Gastroesophageal sphincter (tissue), 4 donors: ENCODE measurements at places on chromosomes 2 and 18. TPM values are rescaled to one million over a fixed set of nuclear protein-coding genes. Genes with fewer than 3 reads are reported as not detected.

GRCh38 chr2:170714381-170715061, 616 bp upstream of the SP5 start:
- ATAC-seq = peak; percentile 55

- ATAC-seq = no peak
Observed at GRCh38 chr2:188609321-188610049, 317.8 kb downstream of the GULP1 start.

DNA sequence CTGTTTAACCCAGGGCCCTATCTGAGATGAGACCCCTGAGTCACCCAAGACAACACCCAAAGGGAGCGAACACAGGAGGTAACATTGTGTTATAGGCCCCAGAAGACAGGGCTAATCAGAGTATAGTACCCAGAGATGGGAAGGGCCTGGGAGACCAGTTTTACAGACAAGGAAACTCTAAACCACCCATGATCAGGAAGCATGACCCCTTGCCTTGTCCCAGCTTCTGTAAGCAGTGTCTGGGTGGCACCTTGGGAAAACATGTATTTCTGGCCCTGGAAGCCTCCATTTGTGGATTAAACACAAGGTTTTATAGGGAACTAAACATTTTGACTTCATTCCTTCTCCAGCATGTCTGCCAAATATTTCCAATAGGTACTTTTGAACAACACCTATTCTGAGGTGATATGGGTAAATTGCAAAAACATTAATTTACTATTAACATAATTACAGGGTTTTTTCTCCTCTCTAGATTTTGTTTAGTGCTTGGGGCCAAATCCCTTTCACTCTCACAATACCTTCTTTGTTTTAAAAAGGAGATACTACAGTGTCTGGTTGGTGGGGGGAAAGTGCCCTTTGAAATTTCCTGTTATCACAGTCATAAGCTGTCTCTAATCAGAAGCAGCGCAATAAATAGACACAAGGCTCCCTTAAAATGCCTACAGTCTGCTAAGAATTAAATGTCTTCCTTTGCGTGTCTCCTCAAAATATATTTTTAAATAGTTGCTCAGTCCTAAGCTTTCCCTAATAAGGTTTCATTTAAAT, 341.1 kb downstream of the BCL11A start:
- ATAC-seq = no peak

GRCh38 chr2:23944976-23945375, 4.7 kb downstream of the UBXN2A start:
- no peak for ATAC-seq

DNA sequence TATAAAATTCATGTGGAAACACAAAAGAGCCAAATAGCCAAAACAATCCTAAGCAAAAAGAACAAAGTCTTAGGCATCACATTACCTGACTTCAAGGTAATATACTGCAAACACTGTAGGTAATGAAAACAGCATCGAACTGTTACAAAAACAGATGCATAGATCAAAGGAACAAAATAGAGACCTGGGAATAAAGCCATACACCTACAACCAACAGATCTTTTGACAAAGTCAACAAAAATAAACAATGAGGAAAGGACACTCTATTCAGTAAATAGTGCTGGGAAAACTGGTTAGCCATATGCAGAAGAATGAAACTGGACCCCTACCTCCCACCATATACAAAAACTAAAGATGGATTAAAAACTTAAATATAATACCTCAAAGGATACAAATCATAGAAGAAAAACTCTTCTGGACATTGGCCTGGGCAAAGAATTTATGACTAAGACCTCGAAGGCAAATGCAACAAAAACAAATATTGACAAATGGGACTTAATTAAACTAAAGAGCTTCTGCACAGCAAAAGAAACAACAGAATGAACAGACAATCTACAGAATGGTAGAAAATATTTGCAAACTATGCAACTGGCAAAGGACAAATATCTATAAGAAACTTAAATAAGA, 218.0 kb downstream of the PHLPP1 start:
- ATAC-seq = no peak

- no peak for ATAC-seq
Observed at GRCh38 chr2:40199771-40200170, 252.1 kb downstream of the SLC8A1 start.

GRCh38 chr2:216650626-216651257, 17.5 kb downstream of the IGFBP2 start:
- no peak for ATAC-seq

DNA sequence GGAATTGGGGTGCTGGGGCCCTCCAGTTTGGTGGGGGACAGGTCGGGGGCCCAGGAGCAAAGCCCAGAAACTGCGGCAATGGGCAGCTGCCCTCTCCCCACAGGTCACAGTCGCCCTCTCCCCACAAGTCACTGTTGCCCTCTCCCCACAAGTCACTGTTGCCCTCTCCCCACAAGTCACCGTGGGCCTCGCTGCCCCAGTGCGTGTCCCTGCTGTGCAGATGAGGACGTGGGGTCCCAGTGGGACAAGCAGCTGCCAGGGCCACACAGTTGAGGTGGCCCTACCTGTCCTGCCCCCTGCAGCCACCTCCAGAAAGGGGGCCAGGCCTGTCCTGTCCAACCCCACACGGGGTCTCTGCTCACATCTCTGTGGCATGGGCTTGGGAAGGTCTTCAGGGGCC, 13.0 kb upstream of the AGXT start:
- no peak for ATAC-seq

DNA sequence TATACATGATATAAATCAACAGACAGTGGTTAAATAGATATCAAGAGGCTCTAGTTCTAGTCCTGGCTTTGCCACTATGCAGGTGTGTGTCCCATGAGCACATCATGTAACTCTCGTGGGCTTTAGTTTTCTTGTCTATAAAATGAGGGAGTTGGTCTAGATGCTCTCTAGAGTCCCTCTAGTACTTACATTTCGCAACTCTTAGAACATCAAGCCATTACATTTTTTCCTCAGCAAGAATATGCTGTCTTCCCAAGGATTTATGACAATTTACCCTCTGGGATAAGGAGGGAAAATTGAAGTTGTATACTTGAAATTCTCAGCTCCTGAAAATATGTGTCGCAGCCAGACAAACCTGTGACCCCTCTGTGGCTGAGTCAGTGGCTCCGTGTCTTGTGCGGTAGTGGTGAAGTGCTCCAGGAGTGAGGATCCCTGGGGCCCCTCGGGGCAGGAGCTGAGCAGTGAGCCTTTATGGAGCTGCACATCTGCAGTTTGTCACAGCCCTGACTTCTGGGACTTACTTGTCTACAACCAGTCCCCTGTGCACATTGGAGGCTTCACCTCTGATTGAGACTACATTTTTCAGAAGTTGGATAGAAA, 6.8 kb downstream of the PKP4 start:
- ATAC-seq = no peak

DNA sequence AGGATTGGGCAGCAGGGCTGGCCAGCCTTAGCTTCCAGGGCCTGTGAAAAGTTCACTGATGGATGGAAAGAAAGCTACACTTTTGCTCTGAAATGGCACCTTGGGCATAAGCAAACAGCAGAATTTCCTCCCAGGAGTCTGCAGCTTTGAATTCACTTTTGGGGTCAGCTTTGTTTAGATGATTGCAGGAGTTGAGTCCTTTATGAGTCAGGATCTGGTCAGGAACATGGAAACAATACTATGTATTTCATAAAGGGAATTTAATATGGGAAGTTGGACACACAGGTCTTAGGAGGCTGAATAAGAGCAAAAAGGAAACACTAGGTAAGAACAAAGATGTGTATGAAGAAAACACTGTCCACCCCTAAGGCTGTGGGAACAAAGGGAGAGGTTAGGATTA, 345.3 kb downstream of the TSN start:
- ATAC-seq = no peak

- ATAC-seq = peak; percentile 86
Observed at GRCh38 chr2:237474931-237475703, 11.9 kb upstream of the MLPH start.

DNA sequence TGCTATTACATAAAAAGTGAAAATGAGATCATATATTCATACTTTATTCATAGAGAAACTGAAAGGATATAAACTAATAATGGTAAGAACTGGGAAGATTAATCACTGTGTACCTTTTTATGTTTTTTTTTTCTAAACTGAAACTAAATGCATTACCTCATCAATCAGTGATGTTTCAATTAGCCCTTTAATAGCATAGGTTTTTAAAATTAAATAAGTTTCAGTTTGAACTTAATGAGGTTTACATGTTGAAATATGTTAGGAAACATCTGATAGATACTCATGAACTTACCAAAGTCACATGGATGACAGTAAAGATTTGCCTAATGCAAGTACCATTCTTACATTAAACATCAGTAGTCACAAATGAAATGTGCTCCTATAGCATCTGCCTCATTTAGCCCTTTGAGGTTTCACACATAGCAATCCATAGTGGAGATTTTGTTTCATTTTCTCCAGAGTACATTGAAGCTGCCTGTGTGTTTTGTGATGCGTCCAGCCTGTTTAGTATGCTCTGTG, 8.9 kb downstream of the MAPRE2 start:
- peak; percentile 22 for ATAC-seq

DNA sequence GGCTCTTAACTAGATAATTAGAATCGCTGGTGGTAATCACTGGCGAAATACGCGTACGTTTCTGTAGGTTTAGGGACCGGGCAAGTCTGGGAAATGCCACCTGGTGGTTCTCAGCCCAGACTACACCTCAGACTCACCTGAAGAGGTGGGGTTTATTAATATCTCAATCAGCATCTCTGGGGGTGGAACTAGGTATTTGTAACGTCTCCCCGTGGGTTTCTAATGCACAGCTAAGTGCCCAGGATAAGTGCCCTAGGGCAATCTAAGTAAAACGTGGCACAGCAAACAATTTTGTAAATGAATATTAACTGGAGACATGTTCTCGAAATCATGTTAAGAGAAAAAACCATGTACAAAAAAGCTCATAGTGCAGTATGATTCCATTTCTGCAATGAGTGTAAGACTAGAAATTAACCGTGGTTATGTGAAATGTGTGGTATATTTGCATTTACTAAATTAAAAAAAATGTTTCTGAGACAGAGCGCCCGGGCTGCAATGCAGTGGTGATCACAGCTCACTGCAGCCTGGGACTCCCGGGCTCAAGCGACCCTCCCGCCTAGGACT, 760 bp upstream of the CNOT11 start:
- peak; percentile 56 for ATAC-seq

DNA sequence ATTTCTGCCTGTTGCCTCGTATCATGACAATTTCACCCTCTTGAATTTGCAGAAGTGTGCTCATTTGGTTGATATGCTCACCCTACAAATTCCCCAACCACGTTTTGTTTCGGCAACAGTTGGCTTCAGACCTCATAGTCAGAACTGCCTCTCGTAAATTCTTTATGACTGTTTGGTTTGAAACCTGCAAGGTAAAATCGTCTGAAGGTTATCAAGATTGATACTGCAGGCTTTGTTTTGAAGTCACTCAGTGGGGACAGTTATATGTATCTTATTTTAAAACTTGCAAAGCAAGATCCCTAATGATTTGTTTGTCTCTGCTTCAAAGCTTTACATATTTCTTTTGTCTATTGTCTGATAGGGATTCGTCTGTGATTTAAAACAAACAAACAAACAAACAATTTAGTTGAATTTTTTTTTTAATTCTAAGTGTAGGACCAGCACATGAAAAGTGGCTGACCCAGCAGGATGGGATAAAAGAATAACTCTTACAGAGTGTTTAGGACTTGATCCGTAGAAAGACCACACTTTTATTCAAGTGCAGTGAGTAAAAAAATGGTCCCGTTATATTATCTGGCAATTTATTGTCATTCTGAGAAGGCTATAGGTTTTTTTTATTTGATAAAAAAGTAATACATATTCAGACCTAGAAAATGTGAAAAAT, 45.7 kb upstream of the MYCN start:
- no peak for ATAC-seq

DNA sequence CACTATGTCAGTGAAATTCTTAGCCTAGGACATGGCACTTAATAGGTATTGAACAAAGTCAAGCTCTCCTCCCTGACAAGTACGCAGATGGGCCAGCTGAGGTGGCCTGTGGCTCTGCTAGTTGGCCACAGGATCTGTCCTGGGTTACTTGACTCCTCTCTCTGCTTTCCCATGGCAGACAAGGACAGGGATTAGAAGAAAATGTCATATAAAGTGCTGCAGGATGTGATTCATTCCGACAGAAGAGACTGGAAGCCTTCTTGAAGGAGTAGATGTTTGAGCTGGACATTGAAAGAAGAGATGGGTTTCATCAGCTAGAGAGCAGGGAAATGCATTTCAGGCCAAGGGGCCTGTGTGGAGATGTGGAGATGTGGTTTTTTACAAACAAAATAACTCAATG, 46.7 kb downstream of the SMAD7 start:
- no peak for ATAC-seq

DNA sequence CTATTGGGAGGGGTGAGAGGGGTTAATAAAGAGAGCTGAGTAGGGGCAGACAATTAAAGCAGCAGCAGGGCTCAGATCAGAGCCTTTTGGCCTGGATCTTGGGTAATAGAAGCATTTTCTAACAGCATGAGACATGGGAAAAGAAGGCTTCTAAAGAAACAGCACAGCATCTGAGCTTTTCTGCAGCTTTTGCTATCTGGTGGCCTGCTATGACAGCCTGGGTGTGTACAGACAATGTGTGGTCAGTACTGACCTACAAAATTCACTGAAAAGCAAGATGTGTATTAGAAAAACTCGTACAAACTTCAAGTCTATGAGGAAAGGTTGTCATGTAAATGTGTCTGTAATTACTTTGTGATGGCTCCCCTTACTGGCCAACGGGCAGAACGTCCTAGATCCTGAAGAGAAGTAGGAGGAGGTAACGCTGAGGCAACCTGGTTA, 95.6 kb downstream of the GALNT3 start:
- ATAC-seq = no peak

- ATAC-seq = no peak
Observed at GRCh38 chr2:40318921-40319320, 133.0 kb downstream of the SLC8A1 start.

DNA sequence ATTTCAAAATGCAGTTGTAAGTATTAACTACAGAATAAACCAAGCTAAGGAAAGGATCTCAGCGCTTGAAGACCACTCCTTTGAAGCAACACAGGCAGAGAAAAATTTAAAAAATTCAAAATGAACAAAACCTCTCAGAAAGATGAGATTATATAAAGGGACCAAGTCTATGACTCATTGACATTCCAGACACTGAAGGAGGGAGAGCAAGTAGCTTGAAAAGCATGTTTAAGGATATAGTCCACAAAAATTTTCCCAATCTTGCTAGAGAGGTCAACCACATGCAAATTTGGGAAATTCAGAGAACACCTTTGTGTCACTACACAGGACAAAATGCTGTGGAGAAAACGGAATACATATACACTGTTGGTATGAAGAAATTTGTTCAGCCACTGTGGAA, 112.6 kb upstream of the MC4R start:
- ATAC-seq = no peak

- ATAC-seq = no peak
Observed at GRCh38 chr2:37634914-37635503, 36.4 kb downstream of the CDC42EP3 start.

GALNT1 gene
- 49.0 TPM for total RNA-seq

TNS1 gene
- total RNA-seq = 1,304 TPM

PTPRN gene
- total RNA-seq = 1.9 TPM

POTEC gene
- total RNA-seq = not detected

CCT4 gene
- total RNA-seq = 82.7 TPM

FKBP1B gene
- total RNA-seq = 5.8 TPM

KIF1A gene
- total RNA-seq = 2.2 TPM

TMEM169 gene
- 0.67 TPM for total RNA-seq

DCDC2C gene
- 0.19 TPM for total RNA-seq

DYTN gene
- not detected for total RNA-seq

NYAP2 gene
- total RNA-seq = not detected

MOGAT1 gene
- not detected for total RNA-seq

E2F6 gene
- 19.8 TPM for total RNA-seq

TUBA3E gene
- not detected for total RNA-seq

DSG1 gene
- total RNA-seq = not detected

SGPP2 gene
- total RNA-seq = not detected
